RPMI7951 (cell line): ENCODE measurements at places on chromosomes 12 and 14. TPM values are rescaled to one million over a fixed set of nuclear protein-coding genes. Genes with fewer than 3 reads are reported as not detected.

Gene CRY1
- total RNA-seq = 17.2 and 18.2 TPM in 2 replicates

Gene DYNLL1
- 585 and 618 TPM in 2 replicates for total RNA-seq

Gene KRT6A
- total RNA-seq = not detected in 2 replicates

Gene SLC4A8
- total RNA-seq = 0.78 and 0.96 TPM in 2 replicates

Gene ERO1A
- 85.4 and 86.5 TPM in 2 replicates for total RNA-seq

Gene FAM186B
- total RNA-seq = 0.29 TPM in 1 of 2 replicates, not detected in the other

Gene HSPB8
- 2.5 and 2.9 TPM in 2 replicates for total RNA-seq

Gene PRICKLE1
- 5.3 and 6.1 TPM in 2 replicates for total RNA-seq

Gene DTX3
- total RNA-seq = 9.9 and 10.7 TPM in 2 replicates

Gene GPR162
- 1.8 and 2.5 TPM in 2 replicates for total RNA-seq

Gene GARIN6
- total RNA-seq = not detected in 2 replicates

Gene CFAP251
- 1.5 and 2.0 TPM in 2 replicates for total RNA-seq

Gene LPAR5
- total RNA-seq = not detected in 2 replicates

Gene PEBP1
- total RNA-seq = 199 and 230 TPM in 2 replicates

Gene KRT86
- total RNA-seq = 0.10 and 0.48 TPM in 2 replicates

Gene MMP19
- 4.2 and 4.4 TPM in 2 replicates for total RNA-seq

Gene TMBIM4
- total RNA-seq = 127 and 135 TPM in 2 replicates

Gene PLCZ1
- total RNA-seq = not detected in 2 replicates

Gene SRRM4
- total RNA-seq = not detected in 2 replicates

Gene SUPT16H
- 68.8 and 69.0 TPM in 2 replicates for total RNA-seq

Gene KLRD1
- under 0.01 TPM in 1 of 2 replicates, not detected in the other for total RNA-seq

Gene EMP1
- total RNA-seq = 71.3 and 120 TPM in 2 replicates

Gene DYNC1H1
- total RNA-seq = 167 and 171 TPM in 2 replicates

Gene HELB
- total RNA-seq = 2.4 and 2.6 TPM in 2 replicates
